Left kidney (tissue), 8 donors: ENCODE measurements at places on chromosomes 3 and 15. TPM values are rescaled to one million over a fixed set of nuclear protein-coding genes. Genes with fewer than 3 reads are reported as not detected.

The SSUH2 gene
- polyA plus RNA-seq = 4.9 TPM

The MAGI1 gene
- polyA plus RNA-seq = 32.7 TPM

The APBA2 gene
- polyA plus RNA-seq = 12.6 TPM

The TRAIP gene
- polyA plus RNA-seq = 16.3 TPM

The LRRC34 gene
- 18.1 TPM for polyA plus RNA-seq

The MYEF2 gene
- polyA plus RNA-seq = 159 TPM

The SYNPR gene
- not detected for polyA plus RNA-seq

The GOLGA6L4 gene
- 30.5 TPM for polyA plus RNA-seq

The PSTPIP1 gene
- polyA plus RNA-seq = 1.4 TPM

The CTXN2 gene
- polyA plus RNA-seq = 0.12 TPM

The GPR171 gene
- polyA plus RNA-seq = not detected

The FGF7 gene
- polyA plus RNA-seq = 18.8 TPM

The FEZF2 gene
- not detected for polyA plus RNA-seq

The PRICKLE2 gene
- 18.5 TPM for polyA plus RNA-seq

The NMB gene
- 4.2 TPM for polyA plus RNA-seq
